CD4-positive, alpha-beta T cell treated with Interleukin-15 for 1 hour (primary cell): ENCODE measurements at places on chromosomes 2 and 18.

GRCh38 chr2:196077821-196078220, 9.2 kb upstream of the DNAH7 start:
- DNase-seq: no peak

- DNase-seq: no peak
Observed at GRCh38 chr18:52979892-52980291, 639.9 kb downstream of the DCC start.

- no peak for DNase-seq
Observed at GRCh38 chr2:8133363-8133762, 548.5 kb upstream of the ID2 start.

- DNase-seq: no peak
Observed at GRCh38 chr2:235605312-235606003, 111.6 kb downstream of the AGAP1 start.

GRCh38 chr2:22826703-22827102, 558.3 kb upstream of the KLHL29 start:
- no peak for DNase-seq

DNA sequence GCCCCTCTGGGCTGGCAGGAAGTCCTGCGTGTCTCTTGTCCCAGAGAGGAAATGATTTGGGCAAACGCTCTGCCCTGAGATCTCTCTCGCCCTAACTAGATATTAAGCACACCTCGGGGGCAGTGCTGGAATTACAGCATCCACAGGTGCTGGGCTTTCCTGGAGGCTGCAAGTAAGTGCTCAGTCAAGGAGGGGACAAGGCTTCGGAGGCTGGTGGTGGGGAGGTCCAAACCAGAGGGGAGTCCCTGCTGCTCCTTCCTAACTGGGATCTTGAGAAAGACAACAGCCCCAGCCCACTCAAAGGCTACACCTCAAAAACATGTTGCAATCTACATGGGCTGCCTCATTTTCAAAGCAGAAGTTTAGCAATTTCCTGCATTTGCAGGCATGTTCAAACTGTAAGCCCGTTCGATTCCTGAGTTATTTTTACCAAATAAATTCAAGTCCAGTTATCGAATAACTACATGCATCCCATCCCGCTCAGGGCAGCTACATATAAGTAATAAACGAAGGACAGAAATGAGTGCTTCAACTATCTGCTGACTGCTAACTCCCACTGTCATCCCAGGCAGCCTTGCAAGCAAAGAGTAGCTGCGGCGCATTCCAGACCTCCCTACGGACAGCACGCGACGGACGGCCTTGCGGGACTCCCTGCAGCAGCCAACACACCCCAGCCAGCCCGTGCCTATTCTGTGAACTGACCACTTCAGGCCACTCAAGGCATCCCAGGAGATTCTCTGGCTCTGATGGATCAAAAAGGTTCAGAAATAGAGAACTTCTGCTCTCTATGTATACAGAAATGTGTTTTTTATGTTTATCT, 27.5 kb downstream of the ZNF516 start:
- no peak for DNase-seq

DNA sequence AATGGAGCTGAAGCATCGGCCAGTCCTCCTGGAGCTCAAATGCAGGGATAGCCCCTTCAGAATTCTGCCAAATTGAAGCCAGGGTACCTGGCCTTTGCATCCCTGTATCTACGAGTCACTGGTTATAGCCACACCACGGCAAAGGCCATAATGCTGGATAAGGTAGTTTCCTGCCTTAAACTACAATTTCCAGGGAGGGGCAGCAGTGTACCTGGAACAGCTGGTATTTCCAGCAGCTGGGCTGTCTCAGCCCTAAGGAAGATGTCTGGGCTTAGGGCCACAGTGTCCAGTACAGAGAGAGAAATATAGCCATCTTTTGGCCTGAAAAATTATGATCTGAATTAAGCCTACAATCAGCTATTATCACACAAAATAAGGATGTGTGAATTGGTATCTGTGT, 180.3 kb downstream of the GCA start:
- no peak for DNase-seq

GRCh38 chr2:26595146-26595545, 46.0 kb downstream of the CIB4 start:
- no peak for DNase-seq
